Placental pericyte (primary cell): ENCODE measurements at places on chromosomes 7 and 10. TPM values are rescaled to one million over a fixed set of nuclear protein-coding genes. Genes with fewer than 3 reads are reported as not detected.

The TTYH3 gene
- 51.4 and 93.5 TPM in 2 replicates for total RNA-seq

The NXPH1 gene
- total RNA-seq: not detected in 2 replicates

The CD36 gene
- total RNA-seq: 1.4 and 8.8 TPM in 2 replicates

The NUDT13 gene
- 1.1 and 2.0 TPM in 2 replicates for total RNA-seq

The PDZD7 gene
- total RNA-seq: 0.22 and 0.57 TPM in 2 replicates

The ZFAND2A gene
- total RNA-seq: 18.5 and 57.8 TPM in 2 replicates

The ZNF736 gene
- 6.6 and 8.9 TPM in 2 replicates for total RNA-seq

The IRF5 gene
- total RNA-seq: 0.44 TPM in 1 of 2 replicates, not detected in the other

The COL1A2 gene
- 2,752 and 5,307 TPM in 2 replicates for total RNA-seq

The SFTPA2 gene
- not detected in 2 replicates for total RNA-seq

The CYP3A7 gene
- 0.44 TPM in 1 of 2 replicates, not detected in the other for total RNA-seq

The PRSS37 gene
- not detected in 2 replicates for total RNA-seq

The DEPP1 gene
- 3.6 and 14.4 TPM in 2 replicates for total RNA-seq

The BHLHA15 gene
- 1.7 and 16.2 TPM in 2 replicates for total RNA-seq

The UCN3 gene
- total RNA-seq: not detected in 2 replicates

The TAS2R41 gene
- total RNA-seq: 0.29 TPM in 1 of 2 replicates, not detected in the other

The DYNC1I1 gene
- 0.44 and 1.3 TPM in 2 replicates for total RNA-seq

The PYROXD2 gene
- total RNA-seq: 9.3 and 16.4 TPM in 2 replicates

The SGCE gene
- total RNA-seq: 49.7 and 53.0 TPM in 2 replicates

The MRC1 gene
- total RNA-seq: under 0.01 and 0.43 TPM in 2 replicates

The KLHL7 gene
- 25.8 and 37.9 TPM in 2 replicates for total RNA-seq

The OPALIN gene
- not detected in 2 replicates for total RNA-seq

The FRMD4A gene
- total RNA-seq: 30.2 and 80.9 TPM in 2 replicates

The ITGB8 gene
- total RNA-seq: 4.3 and 4.8 TPM in 2 replicates

The SPDYE11 gene
- total RNA-seq: not detected in 2 replicates

The UPK3BL2 gene
- 1.3 and 2.1 TPM in 2 replicates for total RNA-seq

The KCP gene
- 0.14 and 0.44 TPM in 2 replicates for total RNA-seq

The KCNH2 gene
- 0.22 TPM in 1 of 2 replicates, not detected in the other for total RNA-seq

The FKBP9 gene
- total RNA-seq: 209 and 351 TPM in 2 replicates

The TCAF2 gene
- 0.22 and 1.9 TPM in 2 replicates for total RNA-seq

The GPNMB gene
- 93.1 and 188 TPM in 2 replicates for total RNA-seq

The ERV3-1 gene
- total RNA-seq: 5.9 and 10.9 TPM in 2 replicates

The CLRN3 gene
- total RNA-seq: not detected in 2 replicates

The TLL2 gene
- not detected in 2 replicates for total RNA-seq

The SLC18A3 gene
- not detected in 2 replicates for total RNA-seq

The SEMA3E gene
- total RNA-seq: under 0.01 and 1.7 TPM in 2 replicates

The TCERG1L gene
- total RNA-seq: not detected in 2 replicates

The REPIN1 gene
- 54.3 and 108 TPM in 2 replicates for total RNA-seq

The OR2A42 gene
- not detected in 2 replicates for total RNA-seq

The TUBB8 gene
- total RNA-seq: not detected in 2 replicates

The ZNF503 gene
- 8.3 and 15.9 TPM in 2 replicates for total RNA-seq

The FOXP2 gene
- 0.43 TPM in 1 of 2 replicates, not detected in the other for total RNA-seq

The NAMPT gene
- 164 and 1,292 TPM in 2 replicates for total RNA-seq

The DLX6 gene
- not detected in 2 replicates for total RNA-seq

The ITPRID1 gene
- not detected in 2 replicates for total RNA-seq

The CFAP46 gene
- under 0.01 TPM in 1 of 2 replicates, not detected in the other for total RNA-seq

The BMPER gene
- 16.6 and 24.5 TPM in 2 replicates for total RNA-seq

The GARIN1A gene
- total RNA-seq: 0.88 and 1.0 TPM in 2 replicates

The MYH16 gene
- total RNA-seq: 0.43 TPM in 1 of 2 replicates, not detected in the other

The SLC26A5 gene
- total RNA-seq: not detected in 2 replicates

The CARD11 gene
- 0.88 and 1.0 TPM in 2 replicates for total RNA-seq

The GRM3 gene
- not detected in 2 replicates for total RNA-seq

The PLEKHS1 gene
- total RNA-seq: under 0.01 TPM in 1 of 2 replicates, not detected in the other

The ZC3HAV1 gene
- total RNA-seq: 23.0 and 57.1 TPM in 2 replicates
